ENCODE measurements at places on chromosomes 12 and 14. TPM values are rescaled to one million over a fixed set of nuclear protein-coding genes. Genes with fewer than 3 reads are reported as not detected.

Gene ISM2
- total RNA-seq = 8.1 TPM

Gene PARP11
- 5.9 TPM for total RNA-seq

Gene PIANP
- total RNA-seq = 0.17 TPM

GRCh38 chr14:74934041-74934440 is 11.0 kb upstream of the RPS6KL1 start:
- no peak for DNase-seq

GRCh38 chr14:99562856-99563748 is 40.9 kb downstream of the CCDC85C start:
- DNase-seq = peak; percentile 90
